ENCODE measurements at places on chromosomes 7 and 10.
A peak's percentile ranks its signal among the peaks of the same experiment; 100 is the strongest.

- no peak for DNase-seq
Measured at GRCh38 chr7:2967705-2968104, 76.0 kb downstream of the CARD11 start.

DNA sequence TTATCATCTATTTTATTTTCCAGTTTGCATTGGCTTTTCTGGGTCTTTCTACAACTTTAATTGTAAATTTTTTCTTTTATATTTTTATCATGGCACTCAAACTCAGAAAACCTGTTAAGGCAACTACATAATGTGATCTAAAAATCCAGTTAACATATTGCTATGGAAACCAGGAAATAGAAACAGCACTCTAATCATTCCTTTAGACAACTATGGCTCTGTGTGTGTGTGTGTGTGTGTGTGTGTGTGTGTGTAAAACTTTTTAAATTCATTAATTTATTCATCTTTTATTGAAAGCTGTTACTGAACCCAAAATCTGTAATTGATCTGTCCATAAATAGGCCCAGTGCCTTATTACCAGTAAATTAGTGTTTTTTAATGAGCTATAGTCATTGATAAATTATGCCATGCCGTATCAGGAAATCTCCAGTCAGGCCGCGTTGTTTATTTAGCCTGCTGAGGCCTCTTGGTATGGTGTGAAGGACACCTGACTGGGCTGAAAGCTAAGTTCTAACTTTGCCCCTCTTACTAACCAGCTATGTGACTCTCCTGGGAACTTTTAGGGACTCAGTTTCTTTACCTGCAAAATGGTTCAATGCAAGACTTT is 1.5 kb upstream of the MET start:
- peak; percentile 48 for DNase-seq

DNA sequence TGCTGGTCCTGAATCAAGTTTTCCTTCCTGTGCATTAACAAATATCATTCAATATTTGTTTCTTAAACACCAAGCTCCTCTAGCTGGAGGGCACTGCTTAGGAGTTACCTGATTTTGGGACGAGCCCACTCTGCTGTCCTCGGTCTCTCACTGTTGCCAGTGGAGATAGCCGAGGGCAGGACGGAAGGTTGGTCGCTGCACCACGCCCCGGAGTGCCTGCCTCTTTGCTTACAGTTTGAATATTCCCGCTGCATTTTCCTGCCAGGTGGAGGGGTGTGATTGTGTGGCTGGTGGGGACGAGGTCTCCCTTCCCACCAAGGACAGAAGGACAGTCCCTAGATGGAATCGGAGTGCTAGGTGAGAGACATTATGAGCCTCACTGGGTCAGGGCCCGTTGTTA is 201.5 kb downstream of the DNAJB6 start:
- DNase-seq, result no peak

- DNase-seq, result no peak
Measured at GRCh38 chr7:64889686-64890162, 13.3 kb upstream of the ZNF273 start.

- no peak for DNase-seq
Measured at GRCh38 chr10:86813982-86814381, 57.6 kb downstream of the BMPR1A start.

DNA sequence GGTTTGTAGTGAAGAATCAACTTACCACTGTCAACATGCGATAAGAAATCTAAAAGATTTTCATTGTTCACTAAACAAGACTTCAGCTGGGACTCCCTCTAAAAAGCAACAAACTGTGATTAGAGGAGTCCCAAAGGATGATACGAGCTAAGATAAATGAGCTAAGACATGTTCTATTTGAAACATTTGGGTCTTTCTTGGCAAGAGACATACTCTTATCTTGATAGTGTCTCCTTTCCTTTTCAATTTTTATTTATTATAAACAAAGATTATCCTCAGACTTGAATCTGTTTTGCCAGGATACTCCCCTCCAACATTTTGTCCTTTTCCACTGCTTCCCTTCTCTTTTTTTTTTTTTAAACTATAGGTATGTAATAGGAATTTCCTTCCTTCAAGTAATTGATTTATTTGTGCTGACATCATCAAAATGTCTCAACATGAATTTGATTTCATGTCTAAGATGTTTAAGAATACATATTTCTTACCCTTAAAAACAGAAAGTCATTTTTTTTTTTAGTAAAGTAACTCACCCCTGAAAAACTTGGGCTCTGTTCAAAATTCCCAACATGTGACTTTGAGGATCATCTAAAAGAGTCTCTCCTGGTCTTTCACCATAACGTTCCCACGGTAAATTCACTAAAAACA is 158.4 kb upstream of the NRP1 start:
- DNase-seq, result no peak

DNA sequence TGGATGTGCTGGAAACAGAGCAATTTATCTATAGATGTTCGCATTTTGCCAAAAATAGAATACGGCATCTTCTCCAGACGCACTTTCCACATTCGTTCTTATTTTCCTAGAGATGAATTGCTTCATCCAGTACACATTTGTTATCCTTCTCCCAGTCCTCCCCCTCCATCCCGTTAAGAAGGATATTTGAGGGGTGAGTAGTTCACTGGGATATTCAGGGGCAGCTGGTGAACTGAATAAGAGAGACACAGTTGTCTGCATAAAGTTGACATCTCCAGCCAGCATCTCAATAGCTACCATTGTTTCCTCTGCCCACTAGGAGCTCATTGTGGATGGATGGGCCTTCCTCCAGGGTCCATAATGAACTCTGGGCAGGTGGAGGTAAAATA is 456.8 kb upstream of the NRP1 start:
- DNase-seq, result no peak

DNA sequence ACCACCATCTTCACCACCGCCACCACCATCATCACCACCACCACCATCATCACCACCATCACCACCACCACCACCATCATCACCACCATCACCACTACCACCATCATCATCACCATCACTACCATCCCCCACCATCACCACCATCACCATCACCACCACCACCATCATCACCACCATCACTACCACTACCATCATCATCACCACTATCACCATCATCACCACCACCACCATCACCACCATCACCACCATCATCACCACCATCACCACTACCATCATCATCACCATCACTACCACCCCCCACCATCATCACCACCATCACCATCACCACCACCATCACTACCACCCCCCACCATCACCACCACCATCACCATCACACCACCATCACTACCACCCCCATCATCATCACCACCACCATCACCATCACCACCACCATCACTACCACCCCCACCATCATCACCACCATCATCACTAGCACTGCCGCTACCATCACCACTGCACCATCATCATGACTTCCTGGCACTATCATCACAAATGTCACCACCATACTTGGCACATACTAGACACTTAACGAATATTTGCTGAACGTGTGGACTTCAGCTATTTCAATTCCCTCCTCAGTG is 25.3 kb upstream of the FZD8 start:
- DNase-seq, result no peak

GRCh38 chr7:3112479-3113134 is 68.9 kb upstream of the CARD11 start:
- DNase-seq, result no peak

DNA sequence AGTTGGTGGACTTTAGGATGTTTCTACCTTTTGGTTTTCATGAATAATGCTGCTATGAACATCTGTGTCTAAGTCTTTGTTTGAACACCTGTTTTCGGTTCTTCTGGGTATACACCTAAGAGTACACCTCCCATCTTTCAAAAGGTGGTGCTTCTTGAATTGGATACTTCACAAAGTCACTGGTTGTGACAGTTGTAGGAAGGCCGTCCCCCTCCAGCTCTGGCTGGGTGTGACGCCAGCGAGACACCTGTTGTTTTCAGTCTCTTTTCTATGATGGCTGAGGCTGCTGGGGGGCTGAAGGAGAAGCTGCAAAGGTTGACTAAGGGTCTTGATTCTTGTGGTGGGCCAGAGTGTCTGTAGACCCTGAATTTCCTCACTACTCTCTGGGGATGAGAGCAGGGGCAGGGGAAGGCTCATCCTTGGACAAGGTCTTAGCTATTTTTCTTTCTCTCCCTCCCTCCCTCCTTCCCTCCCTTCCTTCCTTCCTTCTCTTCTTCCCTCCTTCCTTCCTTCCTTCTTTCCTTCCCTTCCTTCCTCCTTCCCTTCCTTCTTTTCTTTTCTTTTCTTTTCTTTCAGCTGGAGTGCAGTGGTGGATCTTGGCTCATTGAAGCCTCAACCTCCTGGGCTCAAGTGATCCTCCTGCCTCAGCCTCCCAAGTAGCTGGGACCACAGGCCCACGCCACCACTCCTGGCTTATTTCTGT is 5.6 kb downstream of the NEURL1 start:
- DNase-seq, result no peak

DNA sequence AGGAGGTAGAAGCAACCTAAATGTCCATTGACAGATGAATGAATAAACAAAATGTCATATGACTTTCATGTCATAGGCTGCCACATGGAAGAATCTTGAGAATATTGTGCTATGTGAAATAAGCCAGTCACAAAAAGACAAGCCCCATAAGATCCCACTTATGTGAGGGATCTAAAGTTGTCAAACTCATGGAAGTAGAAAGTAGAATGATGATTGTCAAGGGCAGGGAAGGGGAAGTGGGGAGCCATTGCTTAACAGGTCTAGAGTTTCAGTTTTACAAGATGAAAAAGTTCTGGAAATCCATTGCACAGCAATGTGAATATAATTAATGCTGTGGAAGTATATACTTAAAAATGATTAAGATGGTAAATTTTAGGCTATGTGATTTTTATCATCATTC is 229.3 kb upstream of the KMT2E start:
- no peak for DNase-seq

DNA sequence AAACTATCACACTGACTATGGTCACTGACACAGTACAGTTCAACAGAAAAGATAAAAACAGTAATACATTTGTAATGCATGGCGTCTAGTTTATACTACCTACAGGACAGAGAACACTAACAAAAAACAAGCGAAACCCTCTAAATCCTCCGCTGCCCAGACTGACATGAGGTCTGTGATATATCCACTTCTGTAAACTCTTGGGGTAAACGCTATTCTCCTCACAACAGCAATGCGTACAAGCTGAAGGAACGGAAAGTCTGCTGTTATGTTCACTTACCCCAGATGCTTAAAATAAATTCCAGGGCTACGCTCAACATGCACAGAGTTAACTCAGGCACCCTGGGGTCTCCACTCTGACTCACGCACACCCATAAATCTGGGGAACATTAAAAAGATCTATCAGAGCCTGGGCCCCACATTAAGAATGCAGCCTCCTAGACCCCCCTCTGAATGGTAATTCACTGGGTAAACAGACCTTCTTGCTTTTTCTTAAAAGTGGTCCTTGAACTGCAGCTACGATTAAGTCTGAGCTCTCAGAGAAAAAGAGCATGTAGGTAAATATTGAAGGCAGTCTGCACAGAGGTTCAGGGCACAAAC is 105.6 kb downstream of the CTBP2 start:
- no peak for DNase-seq

GRCh38 chr10:117254338-117254737 is 13.4 kb downstream of the SLC18A2 start:
- DNase-seq, result no peak

DNA sequence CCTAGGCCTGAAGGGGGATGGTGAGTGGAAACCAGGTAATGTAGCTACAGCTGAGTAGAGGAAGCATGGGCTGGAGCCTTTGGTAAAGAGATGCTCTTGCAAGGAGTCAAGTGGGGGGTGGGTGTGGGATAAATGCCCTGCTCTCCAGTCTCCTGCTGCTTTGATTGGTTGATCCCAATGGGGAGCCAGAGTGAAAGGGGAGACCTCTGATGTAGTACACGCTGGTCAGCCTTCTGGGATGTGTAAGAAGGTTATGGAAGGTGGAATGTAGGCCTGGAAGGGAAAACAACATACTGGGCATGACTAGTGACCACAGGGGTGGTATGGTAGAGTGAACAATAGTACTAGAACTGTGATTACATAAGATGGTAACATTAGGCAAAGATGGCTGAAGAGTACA is 44.3 kb downstream of the TET1 start:
- DNase-seq, result no peak

DNA sequence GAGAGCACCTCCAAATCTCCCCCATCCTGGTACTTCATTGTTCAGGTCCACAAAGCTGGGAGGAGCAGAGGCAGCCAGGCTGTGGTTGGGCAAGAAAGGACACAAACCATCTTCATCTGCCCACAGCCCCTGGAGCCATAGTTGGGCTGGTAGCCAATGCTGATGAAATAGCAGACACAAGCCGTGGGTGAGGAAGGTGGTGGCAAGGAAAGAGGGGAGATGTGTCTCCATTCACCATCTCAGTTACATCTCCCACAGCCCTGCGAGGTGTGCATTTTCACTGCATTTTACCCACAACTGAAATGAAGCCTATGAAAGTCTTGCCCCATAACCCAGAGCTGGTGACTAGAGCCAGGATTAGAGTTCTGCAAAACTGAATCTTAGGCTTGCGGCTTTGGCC is 35.0 kb downstream of the PIK3AP1 start:
- DNase-seq, result no peak

DNA sequence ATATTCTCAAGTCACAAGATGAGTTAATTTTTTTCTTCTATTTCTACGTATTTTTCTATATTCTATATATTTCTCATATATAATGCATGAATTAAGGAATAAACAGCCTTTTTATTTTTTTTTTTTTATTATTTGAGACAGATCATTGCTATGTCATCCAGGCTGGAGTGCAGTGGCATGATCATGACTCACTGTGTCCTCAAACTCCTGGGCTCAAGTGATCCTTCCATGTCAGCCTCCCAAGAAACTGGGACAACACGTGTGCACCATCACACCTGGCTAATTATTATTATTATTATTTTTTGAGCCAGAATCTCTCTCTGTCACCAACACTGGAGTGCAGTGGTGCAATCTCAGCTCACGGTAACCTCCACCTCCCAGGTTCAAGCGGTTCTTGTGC is 1.5 kb downstream of the CLDN12 start:
- no peak for DNase-seq

DNA sequence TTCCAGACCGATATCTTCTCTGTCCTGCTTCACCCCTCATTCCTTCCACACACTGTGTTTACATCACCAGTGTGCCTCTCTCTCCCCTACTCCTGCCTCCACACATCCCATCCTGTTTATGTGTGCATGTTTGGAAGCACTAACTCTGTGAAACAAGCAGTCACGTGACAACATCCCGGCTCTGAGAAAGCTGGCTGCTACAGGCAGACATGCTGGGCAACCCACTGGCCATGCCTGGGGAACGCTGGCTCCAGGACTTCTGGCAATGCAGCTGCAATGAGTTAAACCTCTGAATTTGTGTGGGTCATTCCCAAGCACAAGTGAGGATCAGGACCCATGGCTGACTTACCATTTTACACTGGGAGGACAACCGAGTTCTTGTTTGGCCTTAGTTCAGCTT is 74.0 kb downstream of the WNT2 start:
- DNase-seq, result no peak

DNA sequence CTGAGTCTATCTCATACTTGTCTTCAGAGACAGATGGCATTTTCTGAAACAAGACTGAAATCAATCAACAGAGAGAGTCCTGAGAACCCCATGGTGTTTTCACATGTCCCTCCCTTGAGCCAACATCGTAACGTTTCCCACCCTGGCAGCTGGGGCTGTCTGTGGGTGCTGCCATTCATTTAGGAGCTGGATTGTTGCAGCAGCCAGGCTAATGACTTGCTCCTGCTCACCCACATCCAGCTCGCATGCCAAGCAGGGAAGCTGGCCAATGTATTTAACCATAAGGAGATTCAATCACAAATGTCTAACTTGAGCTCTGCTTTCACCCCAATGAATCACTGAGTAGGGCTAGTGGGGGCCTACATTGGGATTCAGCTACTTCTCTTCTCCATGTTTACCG is 146.1 kb downstream of the ADRA2A start:
- DNase-seq, result no peak

- no peak for DNase-seq
Measured at GRCh38 chr7:113004726-113005454, 81.7 kb downstream of the GPR85 start.
